ENCODE measurements at places on chromosomes 2 and 18.

- no peak for DNase-seq
Measured at GRCh38 chr2:27871802-27872201, 18.4 kb downstream of the RBKS start.

GRCh38 chr2:74744731-74745515 is 89.0 kb upstream of the HK2 start:
- DNase-seq: no peak

GRCh38 chr18:6009756-6010155 is 114.4 kb upstream of the TMEM200C start:
- no peak for DNase-seq

GRCh38 chr2:106343274-106343673 is 124.9 kb downstream of the RGPD3 start:
- no peak for DNase-seq

- no peak for DNase-seq
Measured at GRCh38 chr2:159892990-159893810, 95.2 kb upstream of the CD302 start.

DNA sequence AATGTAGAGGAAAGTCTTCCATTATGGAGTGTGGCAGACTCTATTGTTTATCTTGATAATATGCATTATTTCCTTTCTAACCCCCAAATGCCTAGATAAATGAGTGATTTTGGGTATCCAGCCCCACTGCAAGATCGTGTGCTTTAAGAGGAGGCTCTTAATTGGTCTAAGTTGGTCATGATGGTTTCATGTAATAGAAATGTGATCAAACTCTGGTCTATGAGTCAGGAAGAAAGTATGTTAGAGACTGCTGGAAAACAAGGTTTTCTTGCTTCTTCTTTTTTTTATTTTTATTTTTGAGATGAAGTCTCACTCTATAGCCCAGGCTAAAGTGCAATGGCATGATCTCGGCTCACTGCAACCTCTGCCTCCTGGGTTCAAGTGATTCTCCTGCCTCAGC is 344.5 kb upstream of the TNP1 start:
- no peak for DNase-seq

GRCh38 chr2:121075641-121076497 is 209.1 kb downstream of the TFCP2L1 start:
- DNase-seq: no peak

- peak; percentile 22 for DNase-seq
Measured at GRCh38 chr18:31741097-31741735, 19.5 kb downstream of the SLC25A52 start.

DNA sequence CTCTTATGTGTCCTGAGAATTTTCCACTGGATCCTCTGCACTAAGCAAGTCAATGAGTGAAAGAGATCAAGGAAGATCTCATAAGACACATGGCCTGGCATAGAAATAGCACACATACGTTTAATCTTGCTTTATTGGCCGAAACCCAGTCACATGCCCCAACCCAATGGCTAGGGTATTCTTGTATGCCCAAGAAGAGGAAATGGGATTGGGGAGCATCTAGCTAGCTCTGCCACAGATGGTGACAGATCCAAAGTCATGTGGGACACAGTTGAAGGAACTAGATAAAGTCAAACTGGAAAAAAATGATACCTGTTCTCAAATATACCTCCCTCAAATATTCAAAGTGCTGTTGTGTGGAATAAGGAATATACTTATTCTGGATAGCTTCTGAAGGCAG is 74.7 kb downstream of the CD28 start:
- DNase-seq: no peak

DNA sequence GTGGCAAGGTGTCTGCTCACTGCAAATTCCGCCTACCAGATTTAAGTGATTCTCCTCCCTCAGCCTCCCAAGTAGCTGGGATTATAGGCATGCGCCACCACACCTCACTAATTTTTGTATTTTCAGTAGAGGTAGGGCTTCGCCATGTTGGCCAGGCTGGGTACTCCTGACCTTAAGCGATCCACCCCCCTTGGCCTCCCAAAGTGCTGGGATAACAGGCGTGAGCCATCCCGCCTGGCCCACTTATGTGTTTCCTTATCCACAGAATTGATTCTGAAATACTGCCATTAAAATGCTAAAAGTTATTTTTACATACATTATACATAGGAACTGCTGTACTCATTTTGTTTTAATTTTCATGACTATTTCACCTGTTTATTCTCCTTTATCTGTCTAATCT is 529.7 kb upstream of the CDH7 start:
- DNase-seq: no peak

Data from HCT116 (cell line).